ENCODE measurements at places on chromosomes 1 and 21. TPM values are rescaled to one million over a fixed set of nuclear protein-coding genes. Genes with fewer than 3 reads are reported as not detected.

BRINP3 gene
- total RNA-seq = not detected

XCL1 gene
- total RNA-seq = not detected

RSPH1 gene
- not detected for total RNA-seq

CLDN19 gene
- not detected for total RNA-seq

C4BPA gene
- total RNA-seq = not detected

ZNF683 gene
- total RNA-seq = not detected

ROR1 gene
- 12.7 TPM for total RNA-seq

LCE6A gene
- total RNA-seq = not detected

TAL1 gene
- total RNA-seq = 20.5 TPM

NBPF4 gene
- total RNA-seq = not detected

KDM5B gene
- 58.1 TPM for total RNA-seq

CD34 gene
- total RNA-seq = 5.8 TPM

TMEM63A gene
- total RNA-seq = 5.8 TPM

SPATA21 gene
- not detected for total RNA-seq

CDC7 gene
- total RNA-seq = 7.9 TPM

MYBPH gene
- total RNA-seq = not detected

CCDC24 gene
- total RNA-seq = 1.9 TPM

TTLL7 gene
- 2.7 TPM for total RNA-seq

PTAFR gene
- total RNA-seq = under 0.01 TPM
